ENCODE measurements at places on chromosomes 16 and 17. TPM values are rescaled to one million over a fixed set of nuclear protein-coding genes. Genes with fewer than 3 reads are reported as not detected.

DNA sequence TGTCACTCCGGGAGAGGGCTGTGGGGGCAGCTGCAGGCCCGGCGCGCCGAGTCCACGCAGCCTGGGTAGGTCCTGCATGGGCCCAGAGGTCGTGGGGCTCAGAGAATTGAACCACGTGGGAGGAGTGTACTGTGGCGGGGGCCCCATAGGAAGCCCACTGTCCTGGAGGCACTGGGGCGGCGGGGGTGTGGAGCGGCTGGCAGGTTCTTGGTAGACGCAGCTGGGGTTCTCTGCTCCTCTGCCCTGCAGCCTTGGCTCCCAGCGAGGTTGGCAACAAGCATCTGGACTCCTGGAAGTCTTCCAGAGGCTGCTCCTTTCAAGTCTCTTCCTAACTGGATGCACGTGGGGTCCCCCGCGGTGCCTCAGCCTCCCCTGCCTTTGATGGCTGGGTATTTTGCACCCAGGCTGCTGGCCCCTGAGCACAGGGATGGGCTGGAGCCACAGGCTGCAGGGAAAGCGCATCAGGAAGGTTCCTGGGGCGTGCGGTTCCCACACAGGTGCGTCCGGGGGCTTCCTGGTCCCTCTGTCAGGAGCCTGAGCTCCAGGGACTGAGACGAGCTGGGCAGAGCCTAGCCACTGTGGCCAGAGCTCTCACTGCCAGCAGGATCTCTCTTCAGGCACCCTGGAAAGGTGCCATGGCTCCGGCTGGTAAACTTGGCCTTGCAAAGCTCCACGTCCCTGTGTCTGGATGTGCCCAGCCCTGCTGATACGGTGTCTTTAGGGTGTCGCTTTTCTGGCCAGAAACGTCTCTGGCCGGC lies 9.3 kb downstream of the KCTD5 start:
- DNase-seq = no peak

DNA sequence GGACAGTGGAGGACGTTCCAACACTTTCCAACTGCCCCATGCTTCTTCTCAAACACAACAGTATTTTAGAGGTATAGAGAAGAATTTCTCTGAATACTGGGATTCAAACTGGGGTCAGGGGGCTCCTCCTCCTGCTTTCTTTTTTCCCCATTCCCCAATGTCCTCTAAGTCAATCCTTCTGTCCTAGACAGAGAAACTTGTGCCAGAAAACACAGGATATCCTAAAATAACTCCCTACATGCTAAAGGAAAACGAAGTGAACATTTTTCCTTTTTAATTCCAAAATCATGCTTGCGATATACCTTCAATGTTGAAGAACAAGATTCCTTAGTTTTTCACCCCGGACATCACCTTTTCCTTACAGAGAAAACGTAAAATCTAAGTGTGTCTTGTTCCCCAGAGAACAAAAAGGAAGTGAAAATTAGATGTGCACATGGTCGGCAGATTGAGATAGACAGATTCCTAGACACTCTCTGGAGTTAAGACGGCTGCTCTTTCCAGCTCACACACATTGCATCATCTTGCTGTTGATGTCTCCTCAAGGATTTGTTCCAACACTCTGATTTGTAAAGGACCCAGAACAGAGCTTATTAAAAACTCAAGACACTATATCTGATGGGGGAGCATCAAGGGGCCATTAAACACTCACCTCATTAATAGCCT lies 228.2 kb downstream of the GRIN2A start:
- no peak for DNase-seq

Gene TENT4B
- 15.4 TPM for total RNA-seq

GRCh38 chr16:84511180-84511800 lies 6.8 kb upstream of the MEAK7 start:
- DNase-seq = peak; percentile 62

DNA sequence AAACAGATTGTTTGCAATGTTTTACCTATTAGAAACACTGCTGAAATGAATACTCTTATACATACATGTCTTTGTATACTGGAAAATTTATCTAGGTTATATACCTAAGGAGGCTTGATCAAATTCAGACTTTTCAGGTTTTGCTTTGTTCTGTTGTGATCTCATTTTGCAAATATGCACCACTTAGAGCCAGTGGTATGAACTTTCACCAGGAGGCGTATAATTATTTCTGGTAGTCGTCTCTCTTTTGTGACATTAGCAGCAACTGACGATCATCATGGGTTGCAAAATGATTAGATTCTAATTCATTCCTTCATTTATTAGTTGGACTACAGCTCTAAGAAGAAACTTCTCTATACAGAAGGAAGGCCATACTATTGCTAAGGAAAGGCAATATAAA lies 26.9 kb downstream of the AP1G1 start:
- DNase-seq = no peak

Gene SLC5A10
- total RNA-seq = not detected

GRCh38 chr16:23914946-23915530 lies 79.3 kb downstream of the PRKCB start:
- DNase-seq = no peak

GRCh38 chr16:920051-920681 lies 50.6 kb downstream of the LMF1 start:
- no peak for DNase-seq

- DNase-seq = no peak
Measured at GRCh38 chr17:48562934-48563333, 15.2 kb downstream of the HOXB4 start.

DNA sequence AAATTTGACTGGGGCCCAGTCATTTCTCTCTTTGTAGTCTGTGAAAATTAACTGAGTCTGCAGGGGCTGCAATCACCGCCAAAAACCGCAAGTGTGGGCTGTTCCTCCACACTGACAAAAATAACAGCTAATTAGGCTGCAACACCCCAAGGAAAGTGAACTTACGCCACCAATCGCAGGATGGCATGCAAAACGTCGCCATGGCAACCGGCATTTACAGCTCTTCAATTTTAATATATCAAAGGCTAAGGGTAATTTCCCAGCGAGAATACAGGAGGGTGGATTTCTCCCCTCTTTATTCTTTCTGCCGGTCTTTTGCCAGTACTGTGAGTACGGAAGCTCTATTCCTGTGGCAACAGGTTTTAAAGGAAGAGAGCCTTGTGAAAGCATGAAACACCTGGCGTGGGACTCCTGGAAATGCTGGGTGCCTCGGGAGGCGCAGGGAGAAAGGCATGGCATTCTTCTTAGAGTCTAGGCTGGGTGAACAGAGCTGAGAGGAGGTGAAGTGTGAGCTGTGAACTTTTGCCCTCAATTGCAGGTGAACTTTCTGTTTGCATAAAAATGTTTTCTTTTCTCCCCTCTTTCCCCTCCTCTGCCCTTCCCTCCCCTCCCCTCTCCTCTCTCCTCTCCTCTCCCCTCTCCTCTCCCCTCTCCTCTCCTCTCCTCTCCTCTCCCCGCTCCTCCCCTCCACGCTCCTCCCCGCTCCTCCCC lies 399.7 kb downstream of the XYLT1 start:
- peak; percentile 98 for DNase-seq

GRCh38 chr16:3793161-3793576 lies 75.8 kb upstream of the TRAP1 start:
- DNase-seq = no peak

Gene BRCA1
- 39.5 TPM for total RNA-seq

DNA sequence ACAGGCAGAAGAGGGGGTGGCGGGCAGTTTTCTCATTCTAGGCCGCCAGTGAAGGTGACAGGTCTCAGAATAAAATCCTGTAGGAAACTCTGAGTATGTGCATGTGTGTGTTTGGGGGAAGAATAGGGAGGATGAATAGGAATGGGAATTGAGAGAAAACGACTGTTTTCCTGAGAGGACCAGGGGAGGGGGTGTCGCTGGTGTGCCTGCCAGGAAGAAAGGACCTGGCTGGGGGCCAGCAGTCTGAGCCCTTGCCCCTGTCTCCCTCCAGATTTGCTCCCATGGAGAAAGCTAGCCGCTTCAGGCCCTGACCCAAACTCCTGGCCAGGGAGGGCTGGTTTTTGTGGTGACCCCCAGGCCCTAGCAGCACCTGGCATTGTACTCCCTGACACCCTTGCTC lies 14.4 kb downstream of the C17orf50 start:
- no peak for DNase-seq

- DNase-seq = peak; percentile 32
Measured at GRCh38 chr16:56576585-56577299, 11.9 kb downstream of the MT4 start.

- no peak for DNase-seq
Measured at GRCh38 chr17:75854101-75854748, 910 bp downstream of the WBP2 start.

GRCh38 chr17:74147966-74148365 lies 55.5 kb upstream of the RPL38 start:
- no peak for DNase-seq

- DNase-seq = no peak
Measured at GRCh38 chr17:69706127-69706526, 291.6 kb downstream of the MAP2K6 start.

Gene CCL8
- total RNA-seq = not detected

DNA sequence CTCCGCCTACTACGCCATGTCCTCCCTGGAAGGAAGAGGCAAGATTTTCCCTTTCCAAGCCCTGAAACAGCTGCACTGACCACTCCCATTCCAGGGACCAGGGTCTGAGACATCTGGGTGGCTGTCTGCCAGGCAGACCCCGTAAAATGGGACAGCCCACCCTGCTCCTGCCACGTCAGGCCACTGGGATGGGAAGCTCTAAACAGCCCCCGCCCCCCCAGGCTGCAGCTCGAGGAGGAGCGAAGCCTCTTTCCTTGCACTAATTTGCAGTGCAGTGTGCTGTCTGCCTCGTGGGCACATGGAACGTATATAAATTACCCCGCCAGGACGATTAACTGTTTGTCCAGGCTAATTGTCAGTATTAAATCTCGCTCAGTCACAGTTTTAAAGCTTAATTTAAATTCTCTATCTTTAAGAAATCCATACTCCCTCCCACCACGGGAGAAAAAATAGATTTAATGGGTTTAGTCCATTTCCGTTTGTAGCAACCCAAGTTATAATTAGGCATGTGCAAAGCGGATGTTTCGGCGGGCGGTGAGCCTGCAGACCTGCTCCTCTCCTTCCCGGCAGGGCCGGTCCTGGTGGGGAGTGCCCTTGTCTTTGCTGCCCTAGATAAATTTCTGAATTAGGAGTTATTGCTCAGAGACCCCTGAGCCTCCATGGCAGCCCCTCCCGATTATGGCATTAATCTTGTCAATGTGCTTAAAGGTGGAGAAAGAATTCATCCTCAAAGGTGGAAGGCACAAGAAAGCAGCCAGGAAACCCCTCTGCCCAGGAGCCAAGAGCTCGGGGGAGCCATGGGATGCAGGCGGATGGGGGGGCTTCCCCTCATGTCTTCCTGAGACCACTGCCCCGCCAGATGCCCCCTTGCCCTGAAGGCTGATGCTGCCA lies 268.0 kb upstream of the TNRC6C start:
- no peak for DNase-seq

Gene FOXN1
- total RNA-seq = not detected

- no peak for DNase-seq
Measured at GRCh38 chr16:3295783-3296182, 9.4 kb downstream of the TIGD7 start.

Gene PYDC1
- not detected for total RNA-seq

Gene MRTFB
- 14.2 TPM for total RNA-seq

- DNase-seq = no peak
Measured at GRCh38 chr17:78324391-78325075, 35.3 kb downstream of the SOCS3 start.

Data from GM12878 (cell line).